Fibroblast of skin of abdomen (primary cell): ENCODE measurements at places on chromosomes 13 and 19.

DNA sequence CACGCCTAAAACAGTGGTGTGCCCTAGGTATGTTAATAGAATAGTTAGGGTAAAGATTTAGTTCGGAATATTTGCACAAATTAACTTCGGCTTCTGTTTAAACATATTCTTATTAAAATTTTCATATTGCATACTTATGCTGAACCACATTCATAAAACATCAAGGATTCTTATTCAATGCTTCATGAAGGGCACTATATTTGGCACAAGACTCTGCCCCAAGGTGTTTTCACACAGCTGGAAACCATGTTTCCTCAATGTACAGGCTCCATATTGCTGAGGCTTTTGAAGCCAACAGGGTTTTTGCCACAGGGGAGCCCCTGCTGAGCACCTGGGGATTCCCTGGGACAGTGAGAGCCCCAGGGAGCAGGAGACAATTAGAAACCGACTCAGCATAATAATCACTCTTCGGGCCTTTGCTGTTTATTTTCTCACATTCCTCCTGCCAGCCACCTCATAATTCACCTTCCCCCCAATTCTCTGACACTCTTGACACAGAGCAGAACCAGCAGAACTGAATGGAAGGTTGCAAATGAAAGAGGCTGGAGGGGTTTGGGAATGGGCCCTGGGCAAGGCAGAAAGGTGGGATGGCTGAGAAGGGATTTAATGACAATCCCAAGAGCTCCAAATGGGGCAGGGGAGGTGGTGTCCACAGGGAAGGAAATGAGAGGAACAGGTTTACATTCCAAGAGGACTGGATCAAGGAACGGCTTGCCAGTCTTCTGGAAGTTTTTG, 72.3 kb upstream of the POMP start:
- no peak for DNase-seq

DNA sequence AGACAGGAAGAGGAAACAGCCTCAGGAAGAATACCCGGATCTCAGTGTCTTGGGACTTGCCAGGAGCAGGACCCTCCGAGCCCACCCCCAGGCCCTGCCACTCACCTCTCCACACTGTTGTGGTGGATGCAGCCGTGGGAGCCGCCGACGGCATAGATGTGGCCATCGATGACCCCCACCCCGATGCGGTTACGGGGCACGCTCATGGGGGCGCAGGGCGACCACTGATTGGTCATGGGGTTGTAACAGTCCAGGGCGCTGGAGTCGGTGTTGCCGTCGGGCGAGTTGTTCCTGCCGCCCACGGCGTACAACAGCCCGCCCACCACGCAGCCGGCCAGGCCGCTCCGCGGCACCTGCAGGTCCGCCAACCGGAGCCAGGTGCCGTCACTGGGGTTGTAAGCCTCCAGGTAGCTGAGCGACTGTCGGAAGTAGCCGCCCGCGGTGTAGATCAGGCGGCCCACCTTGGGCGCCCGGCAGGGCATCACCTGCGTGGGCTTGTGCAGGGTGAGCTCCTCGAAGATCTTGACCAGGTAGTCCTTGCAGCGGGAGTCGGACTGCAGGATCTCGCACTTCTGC, 11.6 kb downstream of the KEAP1 start:
- no peak for DNase-seq

DNA sequence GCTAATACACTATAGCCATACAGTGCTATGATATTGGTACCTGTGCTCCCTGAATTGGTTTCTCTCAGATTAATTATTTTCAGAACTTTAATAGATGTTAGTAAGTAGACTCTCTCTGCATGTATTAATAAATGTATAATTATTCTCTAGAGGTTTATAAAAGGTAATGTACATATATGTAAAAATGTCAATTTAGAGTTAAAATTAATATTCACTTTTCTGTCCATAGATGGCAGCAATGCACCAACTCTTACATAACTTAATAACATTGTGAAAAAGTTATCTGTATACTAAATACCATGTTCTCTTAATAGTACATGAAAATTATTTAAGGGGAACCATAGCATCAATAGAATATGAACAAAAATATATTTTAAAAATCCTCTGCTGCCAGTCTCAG, 515.0 kb upstream of the KLHL1 start:
- no peak for DNase-seq

DNA sequence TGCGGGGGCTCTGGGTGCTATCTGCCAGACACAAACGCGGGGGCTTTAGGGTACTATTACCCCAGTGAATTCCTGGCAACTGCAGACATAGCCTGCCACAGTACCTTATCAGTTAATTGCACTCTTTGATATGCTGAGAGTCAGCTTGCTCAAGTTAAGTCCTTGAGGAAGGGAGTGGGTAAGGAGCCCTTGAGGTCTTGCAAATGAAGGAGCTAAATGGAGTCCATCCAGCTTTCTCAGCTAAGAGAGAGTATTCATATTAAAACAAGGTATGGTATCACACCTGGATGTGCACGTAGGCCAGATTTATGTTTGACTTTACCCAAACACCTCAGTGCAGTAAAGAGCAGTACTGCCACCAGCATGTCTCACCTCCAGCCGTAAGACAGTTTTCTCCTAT, 11.5 kb upstream of the ZNF606 start:
- no peak for DNase-seq

GRCh38 chr19:21133633-21134032, 8.2 kb upstream of the ZNF431 start:
- DNase-seq: no peak

- no peak for DNase-seq
Observed at GRCh38 chr13:42929886-42930535, 62.0 kb downstream of the EPSTI1 start.

GRCh38 chr13:93723316-93723715, 496.7 kb downstream of the GPC6 start:
- DNase-seq: peak; percentile 35

DNA sequence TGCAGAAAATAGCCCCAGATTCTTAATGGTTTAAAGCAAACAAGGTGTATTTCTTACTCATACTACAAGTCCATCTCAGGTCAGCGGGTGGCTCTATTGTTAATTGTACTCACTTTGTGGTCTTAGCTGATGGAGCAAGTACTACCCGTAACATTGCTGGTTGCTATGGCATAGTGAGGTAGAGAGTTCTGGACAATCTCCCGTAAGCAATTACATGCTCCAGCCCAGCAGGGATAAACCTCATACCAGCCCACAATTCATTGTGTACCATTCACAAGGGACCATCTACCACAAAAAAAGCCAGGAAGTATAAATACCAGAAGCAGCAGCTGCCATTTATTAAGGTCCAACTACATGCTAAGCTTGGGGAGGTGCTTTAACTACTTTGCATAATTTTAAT, 167.1 kb downstream of the PCDH9 start:
- no peak for DNase-seq

DNA sequence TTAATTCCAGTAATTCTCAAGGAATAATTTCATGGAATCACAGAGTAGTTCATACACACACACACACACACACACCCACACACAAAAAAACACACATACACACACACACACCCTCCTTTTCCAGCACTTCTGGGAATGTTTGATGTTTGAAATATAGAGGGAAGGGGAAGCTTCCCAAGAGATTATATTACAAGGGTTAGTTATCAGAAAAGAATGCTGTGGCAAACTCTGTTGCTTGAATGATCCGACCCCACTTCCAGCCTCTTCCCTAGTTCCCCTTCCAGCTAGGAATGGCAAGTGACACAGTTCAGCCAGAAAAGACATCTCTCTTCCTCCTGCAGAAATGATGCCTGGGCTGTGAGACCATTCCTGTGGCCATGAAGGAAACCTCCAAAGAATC, 49.9 kb downstream of the KCTD12 start:
- DNase-seq: peak; percentile 83

DNA sequence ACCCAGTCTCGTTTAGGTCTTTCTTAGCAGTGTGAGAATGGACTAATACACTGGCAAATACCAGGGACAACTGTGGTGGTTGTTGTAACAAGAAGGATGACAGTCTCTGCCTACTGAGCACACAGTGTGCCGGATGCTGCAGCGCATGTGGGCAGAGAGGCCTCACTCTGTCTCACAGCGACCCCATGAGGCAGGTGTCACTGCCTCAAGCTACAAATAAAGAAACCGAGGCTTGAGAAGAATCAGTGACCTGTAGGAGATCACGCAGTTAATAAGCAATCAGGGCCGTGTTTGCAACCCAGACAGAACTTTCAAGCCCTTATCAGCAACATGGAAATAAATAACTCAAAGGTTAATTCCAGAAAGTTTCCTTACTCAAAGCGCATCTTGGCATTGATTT, 40.5 kb upstream of the GAS6 start:
- no peak for DNase-seq

GRCh38 chr13:20942938-20943559, 40.5 kb upstream of the XPO4 start:
- DNase-seq: no peak

DNA sequence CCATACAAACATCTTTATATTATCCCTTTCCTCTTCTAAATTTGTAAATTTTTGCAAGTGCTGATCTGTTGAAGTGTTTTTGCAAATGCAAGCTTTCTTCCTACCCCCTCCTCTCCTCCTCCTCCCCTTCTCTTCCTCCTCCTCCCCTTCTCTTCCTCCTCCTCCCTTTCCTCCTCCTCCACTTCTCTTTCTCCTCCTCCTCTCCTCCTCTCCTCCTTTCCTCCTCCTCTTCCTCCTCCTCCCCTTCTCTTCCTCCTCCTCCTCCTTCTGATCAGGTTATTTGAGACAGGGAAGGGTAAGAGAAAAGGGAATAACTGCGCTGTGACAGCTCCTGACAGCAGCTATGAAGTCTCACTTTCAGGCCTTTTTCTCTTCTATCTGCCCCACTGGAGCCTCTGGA, 8.9 kb downstream of the TNFSF13B start:
- DNase-seq: no peak

- DNase-seq: no peak
Observed at GRCh38 chr19:48183356-48183755, 12.9 kb downstream of the ZSWIM9 start.

DNA sequence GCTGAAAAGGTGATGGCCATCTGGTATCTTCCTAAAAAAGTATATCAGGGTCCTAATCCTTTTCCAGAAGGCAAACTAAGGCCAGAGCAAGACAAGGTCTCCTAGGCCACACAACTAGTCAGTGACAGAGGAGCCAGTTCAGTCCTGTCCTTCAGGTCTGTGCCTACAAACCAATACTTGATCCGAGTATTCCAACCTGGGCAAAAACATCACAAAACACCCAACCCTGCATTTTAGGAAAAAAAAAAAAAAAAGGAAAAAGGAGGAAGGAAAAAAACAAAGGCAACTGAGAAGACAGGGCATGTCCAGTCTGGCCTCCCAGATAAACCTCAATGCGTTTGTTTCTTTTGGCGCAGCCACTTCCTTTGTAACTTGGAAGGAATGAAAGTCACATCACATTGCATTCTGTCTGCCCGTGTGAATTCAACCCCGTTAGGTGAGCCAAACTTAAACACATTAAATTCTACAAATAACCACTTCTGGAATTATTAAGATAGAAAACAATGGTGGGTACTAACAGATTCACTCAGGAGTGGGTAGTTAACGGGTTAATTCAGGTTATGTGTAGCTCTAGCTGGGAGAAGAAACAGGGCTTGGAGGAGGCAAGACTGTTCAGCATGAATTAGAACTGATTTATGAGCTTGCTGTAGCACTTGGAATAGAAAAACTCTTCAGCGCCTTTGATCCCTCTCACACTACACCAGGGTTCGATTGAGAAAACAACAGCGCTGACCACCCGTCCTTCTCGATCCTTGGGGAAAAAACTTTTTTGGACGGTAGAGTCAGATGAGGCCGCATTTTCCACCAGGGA, 43.0 kb upstream of the HNRNPA1L2 start:
- no peak for DNase-seq

DNA sequence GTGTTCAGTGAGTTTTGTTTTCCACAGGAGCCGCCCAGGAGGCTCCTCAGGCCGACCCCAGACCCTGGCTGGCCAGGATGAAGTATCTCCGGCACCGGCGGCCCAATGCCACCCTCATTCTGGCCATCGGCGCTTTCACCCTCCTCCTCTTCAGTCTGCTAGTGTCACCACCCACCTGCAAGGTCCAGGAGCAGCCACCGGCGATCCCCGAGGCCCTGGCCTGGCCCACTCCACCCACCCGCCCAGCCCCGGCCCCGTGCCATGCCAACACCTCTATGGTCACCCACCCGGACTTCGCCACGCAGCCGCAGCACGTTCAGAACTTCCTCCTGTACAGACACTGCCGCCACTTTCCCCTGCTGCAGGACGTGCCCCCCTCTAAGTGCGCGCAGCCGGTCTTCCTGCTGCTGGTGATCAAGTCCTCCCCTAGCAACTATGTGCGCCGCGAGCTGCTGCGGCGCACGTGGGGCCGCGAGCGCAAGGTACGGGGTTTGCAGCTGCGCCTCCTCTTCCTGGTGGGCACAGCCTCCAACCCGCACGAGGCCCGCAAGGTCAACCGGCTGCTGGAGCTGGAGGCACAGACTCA, 12.9 kb downstream of the B3GNT3 start:
- DNase-seq: no peak

GRCh38 chr19:36526581-36526980, 1.5 kb downstream of the ZNF260 start:
- DNase-seq: no peak

DNA sequence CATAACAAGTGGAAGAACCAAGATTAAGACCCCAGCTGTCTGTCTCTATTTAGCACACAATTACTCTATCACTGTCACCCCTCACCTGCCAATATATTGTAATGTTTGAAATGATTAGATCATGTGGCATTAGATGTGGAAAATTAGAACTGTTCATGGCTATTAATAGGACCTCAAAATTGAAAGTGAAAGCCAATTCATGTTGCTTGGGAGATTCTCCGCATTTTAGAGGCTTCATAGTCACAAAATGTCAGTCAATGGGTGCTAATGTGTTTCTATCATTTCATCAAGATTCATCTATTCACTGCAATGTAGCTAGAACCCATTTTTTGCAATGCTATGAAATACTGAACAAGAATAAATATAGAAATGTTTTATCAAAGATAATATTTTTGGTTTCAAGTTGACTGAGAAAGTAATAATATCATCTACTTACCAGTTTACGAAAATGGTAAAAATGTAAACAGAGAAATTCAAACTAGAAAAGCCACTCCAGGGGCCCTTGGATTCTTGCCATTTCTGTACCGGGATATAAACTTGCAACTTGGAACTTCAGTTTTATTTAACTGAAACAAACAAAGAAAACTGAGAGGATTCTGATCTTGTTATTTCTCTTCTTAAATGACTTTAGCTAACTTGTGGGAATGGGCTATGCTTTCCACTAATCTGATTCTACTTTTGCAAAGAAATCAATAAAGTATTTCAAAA, 388.6 kb downstream of the DCT start:
- no peak for DNase-seq

- DNase-seq: no peak
Observed at GRCh38 chr19:29538146-29538545, 12.4 kb downstream of the VSTM2B start.

GRCh38 chr13:99605420-99606323, 104.4 kb downstream of the TM9SF2 start:
- peak; percentile 20 for DNase-seq

DNA sequence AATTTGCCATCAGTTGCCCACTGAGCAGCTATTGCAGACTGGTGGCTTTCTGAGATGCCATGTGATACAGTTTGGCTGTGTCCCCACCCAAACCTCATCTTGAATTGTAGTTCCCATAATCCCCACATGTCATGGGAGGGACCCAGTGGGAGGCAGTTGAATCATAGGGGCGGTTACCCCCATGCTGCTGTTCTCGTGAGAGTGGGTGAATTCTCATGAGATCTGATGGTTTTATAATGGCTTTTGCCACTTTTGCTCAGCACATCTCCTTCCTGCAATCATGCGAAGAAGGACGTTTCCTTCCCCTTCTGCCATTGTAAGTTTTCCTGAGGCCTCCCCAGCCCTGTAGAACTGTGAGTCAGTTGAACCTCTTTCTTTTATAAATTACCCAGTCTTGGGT, 34.8 kb upstream of the ANKRD10 start:
- no peak for DNase-seq
